ENCODE measurements at places on chromosomes 2 and 18.

GRCh38 chr2:241149675-241149924, 328 bp upstream of the PASK start:
- no peak for DNase-seq

DNA sequence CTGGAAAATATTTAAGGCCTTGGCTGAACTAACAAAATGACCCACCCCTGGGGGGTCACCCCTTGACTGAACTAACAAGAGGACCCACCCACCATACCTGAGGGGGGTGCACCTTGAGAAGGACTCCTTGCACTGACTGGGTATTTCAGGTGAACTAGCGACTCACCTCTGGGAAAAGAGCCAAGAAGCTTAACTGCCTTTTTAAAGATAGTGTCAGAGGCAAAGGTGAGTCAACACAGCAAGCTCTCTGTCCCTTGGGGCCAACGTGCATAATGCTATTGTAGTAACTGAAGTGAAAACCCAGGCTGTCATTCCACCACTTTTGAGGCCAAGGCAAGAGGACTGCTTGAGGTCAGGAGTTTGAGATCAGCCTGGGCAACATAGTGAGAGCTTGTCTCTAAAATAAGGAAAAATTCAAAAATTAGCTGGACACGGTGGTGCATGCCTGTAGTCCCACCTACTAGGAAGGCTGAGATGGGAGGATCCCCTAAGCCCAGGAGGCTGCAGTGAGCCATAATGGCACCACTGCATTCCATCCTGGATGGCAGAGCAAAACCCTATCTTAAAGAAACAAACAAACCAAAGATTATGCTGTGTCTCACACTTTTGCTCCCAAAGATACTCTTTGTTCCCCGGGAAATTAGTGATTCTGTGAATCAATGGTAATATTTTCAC, 36.4 kb upstream of the ZCCHC2 start:
- DNase-seq = peak; percentile 65

- no peak for DNase-seq
Measured at GRCh38 chr2:40204268-40204667, 247.6 kb downstream of the SLC8A1 start.

DNA sequence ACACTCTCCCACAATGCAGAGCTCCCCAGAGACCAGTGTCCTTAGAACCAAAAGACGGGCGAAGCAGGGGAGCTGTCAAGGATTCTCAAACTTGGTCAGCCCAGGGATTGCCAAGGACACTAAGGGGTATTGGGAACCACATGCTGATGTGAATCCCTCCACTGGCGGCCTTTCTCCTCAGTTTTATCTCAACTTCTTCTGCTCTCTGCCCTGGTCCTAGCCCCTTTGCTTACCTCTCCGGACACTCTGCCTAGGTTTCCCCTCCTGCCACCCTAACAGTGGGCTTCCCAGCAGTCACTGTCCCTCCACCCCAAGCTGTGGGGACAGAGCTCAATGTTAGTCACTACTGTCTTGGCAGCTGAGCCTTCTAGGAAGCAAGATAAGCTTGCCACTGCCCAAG, 61.1 kb downstream of the POLR1A start:
- DNase-seq = no peak

- no peak for DNase-seq
Measured at GRCh38 chr2:240235811-240236210, 95.4 kb upstream of the OTOS start.

DNA sequence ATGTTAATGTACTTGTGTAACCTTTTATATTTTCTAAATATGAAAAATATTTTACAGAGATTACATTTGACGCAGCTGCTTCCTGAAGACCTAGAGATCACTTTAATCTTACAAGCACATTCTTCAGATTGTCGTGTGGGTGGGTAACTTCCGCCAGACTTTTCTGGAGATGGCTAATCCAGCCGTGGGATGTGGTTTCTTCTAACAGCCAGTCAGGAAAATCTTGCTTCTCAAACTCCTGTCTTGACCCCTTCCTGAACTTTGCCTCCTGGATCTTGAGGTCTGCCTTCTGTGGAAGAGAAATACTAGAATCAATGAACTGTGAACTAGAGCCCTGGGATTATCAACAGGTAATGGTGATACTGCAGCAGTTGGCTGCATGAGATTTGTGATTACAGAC, 401.6 kb upstream of the TNP1 start:
- DNase-seq = no peak

DNA sequence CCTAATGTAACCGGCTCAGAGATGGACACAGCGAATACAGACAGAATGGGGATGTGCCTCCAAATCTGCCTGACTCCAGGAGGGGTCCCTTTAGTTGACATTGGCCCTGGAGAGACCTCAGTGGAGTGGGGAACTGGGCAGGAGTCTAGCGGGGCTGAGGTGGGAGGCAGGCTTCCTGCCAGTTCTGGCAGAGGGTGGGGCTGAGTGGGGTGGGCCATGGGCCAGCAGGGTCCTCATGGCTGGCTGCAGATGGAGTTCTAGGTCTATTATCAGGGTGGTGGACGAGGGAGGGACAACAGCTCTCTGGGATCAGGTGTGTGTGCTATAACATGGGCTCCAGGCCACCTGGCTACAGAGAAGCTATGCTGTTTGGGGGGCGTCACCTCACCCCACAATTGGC, 21.1 kb downstream of the PROC start:
- DNase-seq = no peak

DNA sequence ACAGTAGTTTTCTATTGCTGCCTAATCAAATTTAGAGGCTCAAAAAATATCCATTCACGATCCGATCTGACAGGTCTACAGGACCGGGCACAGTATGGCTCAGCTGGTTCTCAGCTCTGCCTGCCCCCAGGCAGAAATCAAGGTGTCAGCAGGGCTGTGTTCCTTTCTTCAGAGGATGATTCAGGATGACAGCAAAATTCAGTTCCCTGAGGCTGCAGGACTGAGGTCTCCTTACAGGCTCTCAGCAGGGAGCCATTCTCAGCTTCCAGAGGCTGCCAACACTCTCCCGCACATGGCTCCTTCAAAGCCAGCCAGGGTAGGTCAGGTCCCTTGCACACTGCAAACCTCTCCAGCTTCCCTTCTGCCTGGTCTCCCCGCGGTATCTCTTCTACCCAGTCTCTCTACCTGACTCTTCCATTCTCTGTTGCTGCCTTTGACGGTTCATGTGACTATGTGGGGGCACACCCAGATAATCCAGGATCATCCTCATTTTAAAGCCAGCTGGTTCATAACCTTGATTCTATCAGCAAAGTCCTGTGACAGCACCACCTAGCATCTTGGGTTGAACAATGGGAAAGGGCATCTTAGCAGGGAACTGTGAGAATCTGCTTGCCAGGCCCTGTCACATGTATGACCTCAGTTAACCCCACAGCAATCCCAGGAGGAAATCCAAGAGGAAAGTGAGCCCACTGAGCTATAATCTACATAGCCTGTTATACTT, 50.4 kb downstream of the UXS1 start:
- DNase-seq = no peak

DNA sequence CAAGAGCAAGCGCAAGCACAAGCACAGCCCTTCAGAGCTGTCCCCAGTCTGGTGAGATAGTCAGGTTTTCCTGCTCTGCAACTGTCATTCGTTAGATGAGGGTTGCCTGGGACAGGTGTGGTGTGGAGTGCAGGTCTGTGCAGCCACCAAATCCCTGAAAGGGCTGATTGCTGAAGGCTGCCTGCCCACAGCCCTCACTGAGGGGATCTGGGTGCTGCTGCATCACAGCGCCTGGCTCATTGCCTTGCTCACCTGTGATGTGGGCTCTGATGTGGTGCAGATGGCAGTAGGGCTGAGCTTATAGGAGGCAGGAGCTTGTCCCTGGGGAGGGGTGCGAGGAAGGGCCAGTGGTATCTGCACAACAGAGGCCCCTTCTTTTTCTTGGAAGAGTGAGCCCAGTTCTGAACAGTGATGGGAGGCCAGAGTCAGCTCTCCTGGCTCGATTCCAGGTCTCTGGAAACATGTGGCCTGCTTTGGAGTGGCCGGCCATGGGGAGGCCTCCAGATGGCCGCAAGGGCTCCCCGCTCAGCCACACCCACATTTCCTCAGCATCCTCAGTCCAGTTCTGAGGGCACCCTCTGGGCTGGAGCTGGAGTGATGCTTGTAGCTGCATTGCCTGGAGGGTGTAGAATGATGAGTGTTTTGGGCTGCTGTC, 11.4 kb downstream of the UBE2F start:
- no peak for DNase-seq

- DNase-seq = no peak
Measured at GRCh38 chr18:32469691-32470459, 807 bp downstream of the GAREM1 start.

DNA sequence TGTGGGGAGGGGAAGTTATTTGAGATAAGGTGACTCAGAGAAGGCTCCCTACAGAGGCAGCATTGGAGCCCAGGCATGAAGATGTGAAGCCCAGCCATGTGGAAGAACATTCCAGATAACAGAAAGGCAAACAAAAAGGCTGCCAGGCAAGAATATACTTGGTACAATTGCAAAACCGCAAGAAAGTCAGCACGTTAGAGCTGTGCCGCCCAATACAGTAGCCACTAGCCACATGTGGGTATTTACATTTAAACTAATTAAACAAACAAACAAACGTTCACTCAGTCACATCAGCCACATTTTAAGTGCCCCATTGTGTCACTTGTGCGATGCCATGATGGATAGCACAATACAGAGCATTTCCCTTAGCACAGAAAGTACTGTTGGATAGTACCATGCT, 179.6 kb downstream of the SATB2 start:
- DNase-seq = no peak

DNA sequence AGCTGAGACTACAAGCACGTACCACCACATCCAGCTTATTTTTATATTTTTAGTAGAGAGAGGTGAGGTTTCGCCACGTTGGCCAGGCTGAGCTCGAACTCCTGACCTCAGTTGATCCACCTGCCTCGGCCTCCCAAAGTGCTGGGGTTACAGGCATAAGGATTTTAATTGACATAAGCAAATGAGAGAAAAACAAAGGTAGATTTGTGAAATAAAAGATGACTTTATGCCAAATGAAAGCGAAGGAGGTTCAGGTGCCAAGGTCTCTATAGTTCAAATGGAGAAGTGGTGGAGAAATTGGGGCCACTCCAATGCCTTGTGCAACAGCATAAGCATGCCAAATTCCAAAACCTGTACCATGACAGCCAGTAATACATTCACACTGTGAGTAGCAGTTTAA, 180.6 kb downstream of the MREG start:
- no peak for DNase-seq

- no peak for DNase-seq
Measured at GRCh38 chr2:235909358-235909757, 258.8 kb downstream of the GBX2 start.

GRCh38 chr2:127498386-127498785, 27.9 kb downstream of the IWS1 start:
- no peak for DNase-seq

GRCh38 chr2:121611730-121612705, 37.2 kb downstream of the CLASP1 start:
- DNase-seq = no peak

- DNase-seq = no peak
Measured at GRCh38 chr2:221075203-221075602, 496.9 kb downstream of the EPHA4 start.

Data from stimulated activated CD4-positive, alpha-beta T cell treated with anti-CD3 and anti-CD28 coated beads, Interleukin-1b, Interleukin-23, amount 100 ng/mL, for 48 hours (primary cell).